ENCODE measurements at places on chromosomes 5 and 9. TPM values are rescaled to one million over a fixed set of nuclear protein-coding genes. Genes with fewer than 3 reads are reported as not detected.

The GIN1 gene
- 4.9 TPM for total RNA-seq

- no peak for DNase-seq
Measured at GRCh38 chr5:159353661-159354252, 23.5 kb upstream of the IL12B start.

GRCh38 chr9:4159696-4160095 lies 140.2 kb downstream of the GLIS3 start:
- DNase-seq = no peak

The AFAP1L1 gene
- total RNA-seq = 1.4 TPM

- DNase-seq = peak; percentile 46
Measured at GRCh38 chr9:34405719-34406118, 29.0 kb upstream of the MYORG start.

The DNAH5 gene
- total RNA-seq = 2.2 TPM
